ENCODE measurements at places on chromosomes 2 and 18. TPM values are rescaled to one million over a fixed set of nuclear protein-coding genes. Genes with fewer than 3 reads are reported as not detected.

Gene SPR
- total RNA-seq: 20.9 TPM

Gene EFHD1
- total RNA-seq: not detected

Gene GPR155
- total RNA-seq: 2.0 TPM

Gene MAP3K19
- not detected for total RNA-seq

Gene IL36RN
- 0.15 TPM for total RNA-seq

Gene CCDC102B
- 0.86 TPM for total RNA-seq

Gene LIPT1
- 3.1 TPM for total RNA-seq

Gene VIL1
- not detected for total RNA-seq

Gene CLEC4F
- not detected for total RNA-seq

Gene NR4A2
- total RNA-seq: 0.31 TPM

Gene NGEF
- 0.04 TPM for total RNA-seq

Gene TUBA4B
- not detected for total RNA-seq

Gene DSG4
- under 0.01 TPM for total RNA-seq

Gene EGR4
- total RNA-seq: not detected

Gene MOGAT1
- not detected for total RNA-seq

Gene TMEM247
- not detected for total RNA-seq

Gene HOXD9
- total RNA-seq: not detected

Gene SEPTIN10
- 61.2 TPM for total RNA-seq

Gene GULP1
- 10.3 TPM for total RNA-seq

Gene SKA1
- total RNA-seq: 11.4 TPM

Gene UGT1A6
- total RNA-seq: 0.78 TPM

Gene PSMA8
- total RNA-seq: not detected

Gene WBP1
- 44.0 TPM for total RNA-seq

Measured in hair follicular keratinocyte (primary cell).